ENCODE measurements at places on chromosomes 5 and 9.

GRCh38 chr5:10862085-10862484 is 101.1 kb upstream of the DAP start:
- no peak for DNase-seq

- DNase-seq = no peak
These were observed 88.7 kb downstream of the UGCG start for GRCh38 chr9:111985315-111985714.

GRCh38 chr9:11088821-11089374 is 476.1 kb upstream of the PTPRD start:
- no peak for DNase-seq

GRCh38 chr5:2142456-2142954 is 259.8 kb upstream of the IRX4 start:
- DNase-seq = no peak

DNA sequence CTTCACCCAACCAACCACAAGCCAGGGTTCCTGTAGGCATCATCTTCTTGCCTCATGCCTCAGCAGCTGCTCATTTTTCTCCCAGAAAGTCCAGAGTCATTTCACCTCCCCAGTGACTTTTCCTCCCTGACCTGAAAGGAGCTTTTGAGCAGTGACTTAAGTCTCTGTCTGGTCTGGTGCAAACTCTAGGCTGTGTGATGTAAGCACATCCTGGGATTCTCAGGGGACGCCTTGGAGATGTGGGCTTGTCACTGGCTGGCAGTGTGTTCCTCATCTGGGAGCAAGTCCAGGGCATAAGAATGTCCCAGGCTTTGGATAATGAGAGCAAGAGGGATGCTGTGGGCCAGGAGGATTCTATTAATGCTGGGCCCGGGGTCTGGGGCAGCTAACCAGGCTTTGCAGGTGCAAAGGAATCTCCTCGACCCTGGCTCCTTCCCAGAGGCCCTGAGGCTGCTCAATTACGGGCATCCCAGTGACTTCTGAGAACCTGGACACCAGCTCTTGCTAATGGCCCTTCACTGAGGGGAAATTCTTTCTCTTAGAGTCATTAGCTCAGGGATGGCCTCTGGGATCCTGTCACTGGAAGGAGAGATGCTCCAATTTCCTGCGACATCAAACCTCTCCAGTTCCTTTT is 211.0 kb upstream of the PANK3 start:
- no peak for DNase-seq

DNA sequence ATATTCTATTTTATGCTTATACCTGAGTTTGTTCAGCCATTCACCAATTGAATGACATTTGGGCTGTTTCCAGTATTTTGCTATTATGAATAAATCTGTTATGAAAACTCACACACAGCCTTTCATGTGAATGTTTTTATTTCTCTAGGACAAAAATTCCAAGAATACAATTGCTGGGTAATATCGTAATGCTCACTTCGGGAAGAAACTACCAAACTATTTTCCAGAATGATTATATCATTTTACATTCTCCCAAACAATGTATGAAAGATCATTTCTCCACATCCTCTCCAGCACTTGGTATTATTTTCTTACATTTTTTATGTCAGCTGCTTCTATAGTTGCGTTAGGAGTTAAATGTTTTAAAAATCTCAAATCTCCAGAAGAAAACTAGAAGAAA is 58.3 kb upstream of the LHFPL2 start:
- no peak for DNase-seq

GRCh38 chr5:112374356-112374755 is 44.7 kb downstream of the EPB41L4A start:
- DNase-seq = no peak

- DNase-seq = no peak
These were observed 412.2 kb upstream of the SLC24A2 start for GRCh38 chr9:20200991-20201431.

DNA sequence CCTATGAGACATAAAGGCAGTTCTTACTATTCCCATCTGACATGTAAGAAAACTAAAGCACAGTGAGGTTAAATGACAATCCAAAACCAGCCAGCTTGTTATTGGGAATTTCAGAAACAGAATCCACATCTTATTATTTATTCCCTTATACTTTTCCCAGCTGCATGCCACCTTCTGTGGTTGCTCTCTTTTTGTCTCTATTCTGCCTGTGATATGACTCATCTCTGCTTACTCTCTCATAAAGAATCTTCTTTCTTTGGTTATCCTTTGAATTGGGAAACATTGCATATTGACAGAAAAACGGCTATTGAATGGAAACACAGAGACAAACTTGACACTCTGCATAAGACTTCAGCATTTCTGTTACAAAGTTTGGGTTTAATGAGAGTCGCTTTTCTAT is 183.2 kb downstream of the TLR4 start:
- DNase-seq = no peak

GRCh38 chr5:109905906-109906305 is 216.2 kb downstream of the MAN2A1 start:
- no peak for DNase-seq

GRCh38 chr5:1278656-1279442 is 16.0 kb downstream of the TERT start:
- no peak for DNase-seq
